Nephron progenitor cell (in vitro differentiated cells): ENCODE measurements at places on chromosomes 4 and X.
A peak's percentile ranks its signal among the peaks of the same experiment; 100 is the strongest.

DNA sequence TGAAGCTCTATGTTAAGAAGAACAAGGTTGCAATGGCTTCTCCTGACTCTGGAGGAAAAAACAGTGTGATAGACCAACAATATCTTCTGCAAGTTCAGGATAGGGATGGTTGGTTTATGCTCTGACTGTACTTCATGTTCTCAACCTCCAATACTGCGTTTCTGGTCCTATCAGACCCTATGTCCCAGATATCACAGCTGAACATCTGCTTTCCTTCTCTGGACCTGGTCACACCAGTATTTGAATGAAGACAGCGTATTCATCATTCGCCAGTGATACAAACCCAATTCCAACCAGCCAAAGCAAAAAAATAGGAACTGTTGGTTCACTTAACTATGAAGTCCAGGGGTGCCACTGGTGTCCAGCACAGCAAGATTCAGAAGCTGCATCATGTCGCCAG lies 124.5 kb upstream of the KLF3 start:
- DNase-seq = no peak

DNA sequence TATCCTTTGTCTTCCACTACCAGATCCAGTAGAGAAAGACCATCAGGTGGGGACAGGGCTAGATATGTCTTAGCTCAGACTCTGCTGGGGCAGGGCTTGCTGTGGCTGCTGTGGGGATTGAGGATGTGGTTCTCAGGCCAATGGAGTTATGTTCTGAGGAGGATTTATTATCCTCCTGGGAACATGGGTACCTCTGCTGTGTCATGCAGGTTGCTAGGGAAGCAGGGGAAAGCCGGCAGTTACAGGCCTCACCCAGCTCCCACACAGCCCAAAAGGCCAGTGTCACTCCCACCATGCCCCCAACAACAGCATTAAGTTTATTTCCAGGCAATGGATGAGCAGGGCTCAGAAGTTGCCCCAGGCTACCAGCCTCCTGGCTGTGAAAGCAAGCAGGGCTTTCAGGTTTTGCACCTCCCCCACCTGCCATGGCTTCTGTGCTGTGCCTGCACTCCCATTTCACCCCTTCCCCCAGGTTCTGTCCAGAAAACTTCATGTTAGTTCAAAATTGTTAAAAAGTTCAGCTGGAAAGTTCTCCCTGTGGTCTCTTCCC lies 879.9 kb downstream of the ARAP2 start:
- peak; percentile 4 for DNase-seq

DNA sequence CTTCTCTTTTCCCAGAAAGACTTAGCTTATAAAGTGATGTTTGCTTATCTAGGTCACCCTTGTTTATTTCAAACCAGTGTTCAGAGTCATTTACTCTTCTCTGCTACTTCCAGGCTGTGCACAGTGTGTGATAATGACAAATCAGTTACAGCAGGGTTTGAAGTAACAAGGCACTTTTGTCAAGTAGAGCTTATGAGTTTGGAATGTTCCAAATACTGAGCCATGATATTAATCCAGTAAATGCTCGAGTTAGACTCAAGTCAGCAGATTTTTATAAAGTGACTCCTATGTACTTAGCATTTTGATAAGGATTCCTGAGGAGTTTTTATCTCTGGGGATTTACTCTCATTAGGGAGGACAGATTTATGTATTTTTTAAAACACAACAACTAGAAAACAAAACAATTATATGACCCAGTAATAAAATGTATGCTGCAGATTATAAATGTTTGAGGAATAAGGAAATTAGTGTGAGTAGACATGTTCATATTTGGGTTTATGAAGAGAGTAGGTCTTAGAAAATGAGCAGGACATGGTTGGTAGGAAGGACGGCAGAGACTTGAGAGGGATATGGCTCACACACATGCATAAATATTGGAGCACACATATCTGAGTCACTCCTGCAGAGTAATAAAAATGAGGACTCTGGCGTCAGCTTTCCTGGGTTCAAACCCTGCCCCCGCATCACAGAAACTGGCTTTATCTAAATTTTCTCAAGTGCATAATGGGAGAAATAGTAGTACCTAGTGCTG lies 271.2 kb downstream of the FBXO8 start:
- DNase-seq = no peak

DNA sequence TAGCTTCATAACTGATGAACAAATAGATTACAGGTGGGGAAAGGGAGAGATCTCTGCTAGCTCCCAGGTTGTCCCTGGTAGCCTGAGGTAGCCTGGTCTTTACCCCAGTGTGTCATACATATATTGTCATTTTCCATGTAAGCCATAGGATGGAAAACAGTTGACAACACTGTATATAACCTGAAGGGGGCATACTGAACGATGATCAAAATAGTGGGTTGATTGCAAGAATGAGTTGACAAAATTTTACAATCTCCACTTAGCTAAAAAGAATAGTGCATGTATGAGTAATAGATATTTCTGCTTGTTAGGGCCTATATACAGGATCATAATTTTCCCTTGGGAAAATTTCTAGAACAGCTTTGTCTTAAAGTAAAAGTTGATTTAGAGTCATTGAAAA lies 304.1 kb upstream of the HAND2 start:
- no peak for DNase-seq

GRCh38 chr4:123488916-123489315 lies 92.3 kb downstream of the SPRY1 start:
- DNase-seq = no peak

- DNase-seq = no peak
These were observed 65.1 kb downstream of the PPP3CA start for GRCh38 chr4:101282076-101282844.

DNA sequence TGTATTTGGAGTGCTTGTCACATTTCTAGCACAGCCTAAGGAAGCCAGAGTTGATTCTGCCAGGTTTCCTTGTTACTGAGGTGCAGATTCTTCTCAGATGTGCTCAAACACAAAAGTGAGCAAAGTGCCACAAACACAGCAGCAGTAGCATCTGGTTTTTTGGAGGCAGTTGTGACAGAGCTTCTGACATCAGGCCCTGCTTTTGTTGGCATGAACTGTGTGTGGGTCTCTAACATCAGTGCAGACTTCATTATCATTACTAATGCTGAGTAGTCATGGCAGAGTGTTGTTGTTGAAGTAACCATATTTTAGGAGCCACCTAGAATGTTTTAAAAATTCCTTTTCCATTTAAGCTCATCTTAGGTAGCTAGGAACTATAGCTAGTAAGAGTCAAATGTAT lies 656.6 kb downstream of the ANKRD50 start:
- no peak for DNase-seq

GRCh38 chrX:7192871-7193270 lies 44.9 kb upstream of the PUDP start:
- DNase-seq = no peak

DNA sequence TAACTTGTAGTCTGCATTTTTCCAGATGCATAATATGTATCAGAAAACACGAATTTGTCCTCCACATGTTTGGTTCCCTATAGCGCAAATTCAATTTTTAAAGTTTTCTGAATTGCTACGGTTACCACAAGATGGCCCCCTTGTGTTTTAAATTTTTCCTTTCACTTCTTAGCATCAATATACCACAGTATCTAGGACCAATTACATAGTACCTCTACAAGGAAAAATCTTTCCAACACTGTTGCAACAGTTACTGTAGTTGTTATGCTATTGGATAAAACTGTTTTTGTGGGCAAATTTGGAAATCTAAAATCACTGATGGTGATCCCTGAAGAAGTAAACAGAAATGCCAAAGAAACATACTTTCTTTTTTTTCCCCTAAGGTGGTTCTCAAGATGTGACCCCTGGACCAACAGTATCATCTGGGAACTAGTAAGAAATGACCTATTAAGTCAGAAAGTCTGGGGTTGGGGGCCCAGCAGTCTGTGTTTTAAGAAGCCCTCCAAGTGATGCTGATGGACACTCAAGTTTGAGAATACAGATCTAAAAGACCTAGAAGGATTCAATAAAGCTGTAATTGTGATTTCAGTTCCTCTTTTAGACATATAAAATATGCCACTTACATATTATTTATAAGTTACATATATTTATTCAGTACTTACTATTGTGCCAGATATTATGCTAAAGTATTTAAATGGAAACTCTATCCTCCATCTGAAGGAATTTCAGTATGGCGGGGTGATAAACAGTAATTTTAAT lies 3.1 kb downstream of the ZGRF1 start:
- DNase-seq = no peak

DNA sequence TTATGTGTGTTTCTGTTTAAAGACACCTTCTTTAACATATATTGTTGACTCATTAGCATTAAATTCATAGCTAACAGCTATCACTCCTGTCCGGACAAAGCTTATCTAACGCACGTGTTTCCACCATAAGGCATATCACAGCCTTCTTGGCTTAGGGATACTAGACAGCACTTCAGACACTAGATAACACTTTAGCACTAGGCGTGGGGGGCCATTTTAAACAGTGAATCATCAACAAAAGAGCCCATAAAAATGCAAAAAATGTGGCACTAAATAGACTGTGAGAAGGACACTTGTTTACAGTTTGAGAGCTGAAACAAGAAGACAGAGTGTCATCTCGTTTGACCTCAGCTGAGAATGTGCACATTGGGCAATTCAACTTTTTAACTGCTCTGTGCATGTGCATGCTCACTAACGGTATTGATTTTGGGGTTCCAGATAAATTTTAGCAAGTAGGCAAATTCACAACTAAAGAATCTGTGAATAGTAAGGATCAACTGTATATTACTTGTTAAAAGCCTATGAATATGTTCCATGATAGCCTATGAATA lies 58.9 kb upstream of the RAI2 start:
- DNase-seq = no peak

GRCh38 chr4:2412534-2412884 lies 5.9 kb downstream of the ZFYVE28 start:
- no peak for DNase-seq

GRCh38 chr4:110621839-110622751 lies 782 bp downstream of the PITX2 start:
- peak; percentile 60 for DNase-seq

- no peak for DNase-seq
These were observed 19.4 kb downstream of the LGI2 start for GRCh38 chr4:25011135-25011866.
